Kasumi-1 (cell line): ENCODE measurements at places on chromosomes 2 and 18.

DNA sequence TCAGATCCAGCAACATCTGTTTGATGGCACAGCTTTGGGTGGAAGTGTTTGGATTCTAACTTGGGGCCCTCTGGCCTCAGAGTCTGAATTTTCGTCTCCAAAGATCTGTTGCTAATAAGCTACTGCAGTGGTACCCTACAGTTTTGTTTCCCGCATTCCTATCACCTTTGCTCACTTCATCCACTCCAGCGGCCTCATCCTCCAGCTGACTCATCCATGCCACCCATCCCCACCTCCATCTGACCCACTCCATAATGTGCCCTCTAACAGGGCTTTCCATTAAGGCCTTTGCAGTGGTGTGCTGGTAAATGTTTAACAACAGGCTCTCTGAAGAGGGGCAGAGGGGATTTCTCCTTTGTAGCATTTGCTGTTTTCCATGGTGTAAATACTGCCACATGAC lies 225.5 kb downstream of the TGIF1 start:
- no peak for DNase-seq

- no peak for DNase-seq
Observed at GRCh38 chr18:55439056-55439455, 148.9 kb downstream of the TCF4 start.

GRCh38 chr18:9878095-9878494 lies 7.7 kb upstream of the TXNDC2 start:
- no peak for DNase-seq

- no peak for DNase-seq
Observed at GRCh38 chr18:57801325-57801724, 1.8 kb downstream of the ATP8B1 start.

GRCh38 chr2:6177811-6178210 lies 485.6 kb downstream of the SOX11 start:
- DNase-seq = no peak

DNA sequence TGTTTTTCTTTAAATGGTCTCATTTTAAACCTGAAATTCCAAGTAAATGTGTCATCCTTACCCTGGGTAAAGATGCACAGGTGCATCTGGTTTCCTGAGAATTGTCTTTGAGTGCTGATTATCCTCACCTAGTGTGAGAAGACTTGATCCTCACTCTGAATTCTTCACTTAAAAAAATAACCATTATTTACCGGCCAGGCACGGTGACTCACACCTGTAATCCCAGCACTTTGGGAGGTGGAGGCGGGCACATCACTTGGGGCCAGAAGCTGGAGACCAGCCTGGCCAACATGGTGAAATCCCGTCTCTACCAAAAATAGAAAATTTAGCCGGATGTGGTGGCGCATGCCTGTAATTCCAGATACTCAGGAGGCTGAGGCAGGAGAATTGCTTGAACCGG lies 9.9 kb upstream of the WNT6 start:
- no peak for DNase-seq

DNA sequence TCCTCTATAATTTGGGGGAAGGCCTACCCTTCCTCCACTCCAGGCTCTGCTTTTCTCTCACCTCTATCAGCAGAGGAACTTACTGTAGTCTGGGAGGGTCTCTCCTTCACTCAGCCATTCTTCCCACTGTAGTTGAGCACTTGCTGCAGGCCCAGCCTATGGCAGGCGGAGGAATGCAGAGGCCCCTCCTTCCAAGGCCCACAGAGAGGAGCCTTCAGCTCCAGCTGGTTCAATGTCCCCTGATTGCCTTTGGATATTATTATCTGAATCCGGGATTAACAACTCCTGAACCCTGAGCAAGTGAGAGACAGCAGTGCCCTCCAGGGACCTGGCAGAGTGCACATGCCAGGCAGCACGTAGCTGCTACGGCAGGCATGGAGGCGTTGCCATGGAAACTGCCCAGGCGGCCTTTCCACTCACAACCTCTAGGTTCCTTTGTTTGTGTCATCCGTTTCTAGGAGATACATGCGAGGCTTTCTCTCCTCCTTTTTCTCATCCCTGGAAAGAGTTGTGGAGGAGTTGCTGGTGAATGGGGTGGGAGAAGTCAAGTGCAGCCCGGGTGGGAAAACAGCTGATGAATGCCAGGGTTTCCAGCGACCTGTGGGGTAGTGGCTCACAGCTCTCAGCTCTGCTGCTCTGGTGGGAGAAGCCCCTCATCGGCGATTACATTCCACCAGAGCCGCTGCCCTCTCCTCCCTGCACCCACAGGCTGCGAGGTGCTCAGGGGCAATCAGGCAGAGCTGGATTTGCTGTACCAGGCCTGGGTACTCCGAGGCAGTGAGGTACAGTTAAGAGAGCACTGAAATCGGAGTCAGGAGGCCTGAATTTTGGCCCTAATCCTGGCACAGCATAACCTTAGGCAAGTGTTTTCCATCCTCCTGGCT lies 55.3 kb upstream of the HK2 start:
- no peak for DNase-seq

- DNase-seq = no peak
Observed at GRCh38 chr2:240256704-240257637, 116.5 kb upstream of the OTOS start.

DNA sequence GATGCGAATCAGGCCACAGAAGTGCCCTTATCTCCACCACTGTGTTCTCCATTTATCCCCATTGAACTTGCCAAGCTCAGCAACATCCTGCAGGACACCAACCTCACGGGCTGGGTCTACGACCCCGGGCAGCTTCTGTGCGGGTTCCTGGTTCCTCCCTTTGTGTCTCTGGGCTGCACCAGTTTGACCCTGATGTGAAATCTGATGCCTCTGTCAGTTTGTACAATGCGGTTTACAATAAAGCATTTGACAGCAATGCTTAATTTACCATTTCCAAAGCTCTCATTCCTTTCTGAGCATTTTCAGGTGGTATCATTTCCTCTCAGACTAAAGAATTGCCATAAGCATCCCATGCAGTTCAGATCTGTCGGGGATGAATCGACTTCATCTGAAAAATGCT lies 3.3 kb upstream of the TMEM18 start:
- no peak for DNase-seq

GRCh38 chr2:206799083-206799482 lies 33.7 kb downstream of the FASTKD2 start:
- DNase-seq = peak; percentile 3

DNA sequence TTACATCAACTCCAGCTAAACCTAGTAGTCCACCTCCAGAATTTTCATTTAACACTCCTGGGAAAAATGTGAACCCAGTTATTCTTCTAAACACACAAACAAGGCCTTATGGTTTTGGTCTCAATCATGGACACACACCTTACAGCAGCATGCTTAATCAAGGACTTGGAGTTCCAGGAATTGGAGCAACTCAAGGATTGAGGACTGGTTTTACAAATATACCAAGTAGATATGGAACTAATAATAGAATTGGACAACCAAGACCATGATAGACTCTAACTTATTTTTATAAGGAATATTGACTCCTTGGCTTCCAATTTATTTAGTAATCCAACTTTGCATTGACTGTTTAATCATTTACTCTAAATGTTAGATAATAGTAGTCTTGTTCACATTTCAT lies 44.2 kb downstream of the NLRC4 start:
- no peak for DNase-seq

GRCh38 chr2:200596774-200597570 lies 11.2 kb downstream of the AOX1 start:
- no peak for DNase-seq

- DNase-seq = no peak
Observed at GRCh38 chr2:60708630-60709320, 47.3 kb upstream of the PAPOLG start.

DNA sequence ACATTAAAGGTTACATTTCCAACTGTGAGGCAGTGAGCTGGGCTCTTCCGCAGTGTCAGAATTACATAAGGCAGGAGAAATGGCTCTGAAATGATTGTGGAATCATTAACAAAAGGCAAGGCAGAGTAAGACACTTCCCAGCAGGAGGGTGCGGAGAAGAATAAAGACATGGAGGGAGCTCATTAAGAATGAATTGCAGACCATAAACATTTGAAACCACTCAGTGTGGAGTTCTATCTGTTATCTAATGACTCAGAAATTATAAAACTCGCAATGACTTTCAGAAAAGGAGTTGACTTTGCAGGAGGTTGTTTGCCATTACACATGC lies 77.0 kb downstream of the SMIM21 start:
- DNase-seq = no peak

DNA sequence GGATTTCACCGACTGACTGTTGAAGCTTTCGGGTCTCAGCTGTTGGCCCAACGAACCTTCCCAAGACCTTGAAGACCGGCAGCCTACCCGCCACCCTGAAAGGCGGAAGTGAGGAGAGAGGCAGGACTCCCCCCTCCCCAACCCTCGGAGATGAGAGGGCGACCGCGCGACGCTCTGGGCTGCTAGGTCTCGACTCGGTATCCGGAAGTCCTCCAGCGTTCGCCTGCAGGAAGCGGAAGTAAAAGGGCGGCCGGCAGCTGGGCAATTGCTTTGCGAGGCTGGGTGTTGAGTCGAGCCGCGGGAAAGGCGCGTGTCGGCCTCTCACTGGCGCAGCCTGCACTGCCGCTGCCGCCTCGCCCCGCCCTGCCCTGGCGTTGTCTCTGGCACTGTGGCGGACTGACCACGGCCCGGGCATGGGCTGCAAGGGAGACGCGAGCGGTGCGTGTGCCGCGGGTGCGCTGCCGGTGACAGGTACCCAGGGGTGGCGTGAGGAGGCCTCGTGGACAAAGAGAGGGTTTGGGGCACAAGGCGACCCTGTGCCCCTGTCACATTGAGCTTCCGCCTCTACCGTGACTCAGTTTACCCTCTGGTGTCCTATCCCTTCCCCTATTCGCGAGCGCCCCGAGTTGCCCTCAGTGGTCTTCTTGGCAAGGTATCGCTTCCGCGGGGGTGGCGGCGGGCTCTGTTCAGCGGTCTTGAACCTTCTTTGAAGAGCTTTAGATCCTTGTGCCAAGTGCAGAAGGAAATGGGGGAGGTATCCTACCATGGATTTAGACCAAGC lies at the start of gene UGGT1:
Gene UGGT1, plus strand, starts transcription at position 256 of the 781 bp plus-strand sequence. Its CDS starts 158 bp downstream, at position 414.
- peak; percentile 98 for DNase-seq

GRCh38 chr2:105325389-105325963 lies 4.1 kb downstream of the TGFBRAP1 start:
- DNase-seq = peak; percentile 91

GRCh38 chr18:22483407-22483806 lies 65.7 kb upstream of the CTAGE1 start:
- no peak for DNase-seq

DNA sequence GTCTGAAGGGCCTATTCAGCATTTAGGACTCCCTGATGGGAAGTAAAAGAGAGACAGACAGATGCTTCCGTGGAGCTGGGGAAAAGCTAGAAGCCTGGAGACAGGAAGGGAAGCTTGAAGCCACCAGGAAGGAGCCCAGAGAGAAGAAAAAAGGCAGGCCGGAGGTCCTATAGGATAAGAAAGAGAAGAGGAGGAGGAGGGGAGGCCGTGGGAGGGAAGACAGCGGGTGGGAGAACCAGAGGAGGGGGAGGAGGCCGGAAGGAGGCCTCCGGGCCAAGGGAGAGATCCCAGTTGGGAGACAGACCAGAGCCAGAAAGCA lies 107.1 kb upstream of the PKDCC start:
- no peak for DNase-seq

- DNase-seq = no peak
Observed at GRCh38 chr18:12282442-12283039, 25.5 kb upstream of the TUBB6 start.

GRCh38 chr2:222866358-222866960 lies 5.6 kb downstream of the ACSL3 start:
- no peak for DNase-seq

DNA sequence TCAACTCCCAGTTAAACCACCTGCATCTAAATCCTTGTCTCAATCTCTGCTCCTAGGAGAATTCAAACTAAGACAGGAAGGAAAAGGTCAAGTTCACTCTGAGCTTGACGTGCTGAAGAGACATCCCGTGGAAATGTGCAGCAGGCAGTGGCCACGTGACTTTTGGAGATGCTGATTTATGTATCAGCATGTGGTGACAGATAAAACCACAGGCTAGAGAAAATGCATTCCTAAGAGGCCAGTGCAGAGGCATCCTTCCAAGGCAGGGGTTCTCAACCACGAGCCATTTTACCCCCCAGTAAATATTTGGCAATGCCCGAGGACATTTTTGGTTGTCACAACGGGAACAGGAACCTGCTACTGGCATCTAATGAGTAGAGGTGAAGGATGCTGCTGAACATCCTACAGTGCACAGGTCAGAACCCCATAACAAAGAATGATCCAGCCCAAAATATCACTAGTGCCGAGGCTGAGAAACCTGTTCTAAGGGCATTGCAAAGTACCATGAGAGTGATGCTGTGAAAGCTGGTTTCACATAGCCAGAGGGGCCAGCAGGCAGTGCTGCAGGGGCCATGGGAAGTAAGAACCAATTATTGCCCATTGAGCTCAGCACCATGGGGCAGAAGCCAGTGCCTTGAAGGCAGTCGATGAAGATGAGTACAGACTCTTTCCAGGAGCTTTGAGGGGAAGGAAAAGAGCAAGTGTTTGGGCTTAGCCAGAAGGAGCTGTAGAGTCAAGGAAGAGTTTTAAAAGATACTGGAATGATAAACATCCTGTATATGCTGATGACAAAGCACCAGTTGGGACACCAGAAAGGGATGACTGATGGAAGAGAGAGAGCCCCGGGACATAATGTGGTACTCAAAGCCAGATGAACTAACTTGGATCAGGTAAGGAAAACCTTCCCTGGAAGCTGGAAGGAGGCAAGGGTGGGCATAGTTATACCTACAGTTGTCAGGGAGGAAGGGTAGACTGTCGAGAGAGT lies 174.6 kb downstream of the HAUS1 start:
- DNase-seq = no peak

DNA sequence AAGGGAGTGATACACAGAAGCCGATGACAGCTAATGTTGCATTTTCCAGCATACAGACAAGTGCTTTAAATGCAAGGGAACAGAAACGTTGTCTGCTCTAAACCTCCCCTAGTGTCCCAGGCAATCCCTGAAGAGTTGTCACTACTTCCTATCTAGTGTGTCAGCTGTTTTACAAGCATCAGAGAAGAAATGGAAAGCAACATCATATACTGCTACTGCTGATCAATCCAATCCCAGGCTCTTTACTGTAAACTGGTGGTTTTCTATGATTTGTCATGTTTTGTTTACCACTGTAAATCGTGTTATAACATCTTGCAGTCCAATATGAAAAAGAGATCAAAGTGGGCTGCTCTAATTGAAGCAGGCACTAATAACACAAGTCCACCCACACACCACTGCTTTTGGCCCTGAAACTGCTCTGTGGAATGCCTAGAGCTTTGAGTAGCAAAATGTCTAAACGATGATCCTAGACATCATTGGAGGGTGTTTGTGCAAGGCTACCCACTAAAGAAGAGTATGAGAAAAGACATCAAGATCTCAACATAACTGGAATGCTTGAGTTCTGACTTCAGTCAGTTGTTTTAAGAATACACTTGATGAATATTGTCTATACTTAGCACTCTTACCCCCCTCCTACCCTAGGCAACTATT lies 18.1 kb upstream of the ROCK1 start:
- DNase-seq = no peak

DNA sequence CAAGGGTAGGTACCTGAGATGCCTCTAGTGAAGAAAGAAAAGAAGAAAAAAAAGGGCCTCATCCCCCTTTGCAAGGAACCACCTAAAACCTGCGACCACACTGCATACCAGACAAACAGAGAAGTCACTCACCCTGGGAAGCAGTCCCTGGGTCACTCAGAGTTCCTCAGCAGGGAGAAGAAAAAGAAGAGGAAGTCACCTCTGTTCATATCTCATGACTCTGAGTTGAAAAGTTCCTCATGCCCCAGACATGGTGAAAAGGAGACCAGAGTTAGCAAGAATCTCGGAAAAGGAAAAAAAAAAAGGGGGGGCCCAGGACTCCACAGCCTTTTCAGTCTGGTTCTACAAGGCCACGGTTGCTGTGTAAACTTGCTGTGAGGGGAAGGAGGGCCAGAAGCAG lies 478.4 kb upstream of the NRXN1 start:
- peak; percentile 51 for DNase-seq

GRCh38 chr18:51397347-51397962 lies 200.0 kb upstream of the MEX3C start:
- no peak for DNase-seq
